ENCODE measurements at places on chromosomes 4 and X.

DNA sequence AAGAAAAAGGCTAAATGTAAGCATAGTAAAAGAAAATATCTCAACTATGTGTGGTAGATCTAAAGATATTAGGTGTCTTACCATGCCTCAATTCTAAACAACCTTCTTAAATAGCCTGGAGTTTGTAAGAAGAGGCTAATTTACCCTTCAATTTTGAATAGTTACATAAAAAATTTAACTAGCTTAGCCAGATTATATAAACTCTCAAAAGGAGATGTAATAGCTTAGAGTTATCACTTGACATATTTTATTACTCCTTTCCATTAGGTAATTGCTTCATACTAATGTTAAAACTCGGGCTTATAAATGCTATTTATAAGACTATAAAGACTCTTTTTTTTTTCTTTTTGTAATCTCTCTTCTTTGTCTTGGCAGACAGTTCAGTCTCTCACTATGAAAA lies 297.5 kb upstream of the PABPC4L start:
- DNase-seq = no peak

DNA sequence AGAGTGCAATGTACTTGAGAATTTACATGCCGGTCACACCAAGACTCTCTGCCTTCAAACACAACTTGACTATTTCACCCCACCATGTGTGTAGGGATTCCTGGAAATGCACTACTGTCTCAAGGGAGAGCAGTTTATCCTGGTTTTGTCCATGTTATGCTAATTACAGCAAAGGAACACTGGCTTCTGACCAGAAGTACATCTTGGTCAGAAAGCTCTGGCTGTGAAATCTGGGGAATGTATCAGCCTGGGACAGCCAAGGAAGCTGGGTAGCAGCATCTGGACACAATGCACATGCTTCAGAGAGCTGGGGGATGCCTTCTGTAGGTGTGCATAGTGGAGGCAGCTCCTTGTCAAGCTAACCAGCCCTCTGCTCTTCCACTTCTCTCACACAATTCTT lies 1432.6 kb upstream of the TENM3 start:
- DNase-seq = no peak

DNA sequence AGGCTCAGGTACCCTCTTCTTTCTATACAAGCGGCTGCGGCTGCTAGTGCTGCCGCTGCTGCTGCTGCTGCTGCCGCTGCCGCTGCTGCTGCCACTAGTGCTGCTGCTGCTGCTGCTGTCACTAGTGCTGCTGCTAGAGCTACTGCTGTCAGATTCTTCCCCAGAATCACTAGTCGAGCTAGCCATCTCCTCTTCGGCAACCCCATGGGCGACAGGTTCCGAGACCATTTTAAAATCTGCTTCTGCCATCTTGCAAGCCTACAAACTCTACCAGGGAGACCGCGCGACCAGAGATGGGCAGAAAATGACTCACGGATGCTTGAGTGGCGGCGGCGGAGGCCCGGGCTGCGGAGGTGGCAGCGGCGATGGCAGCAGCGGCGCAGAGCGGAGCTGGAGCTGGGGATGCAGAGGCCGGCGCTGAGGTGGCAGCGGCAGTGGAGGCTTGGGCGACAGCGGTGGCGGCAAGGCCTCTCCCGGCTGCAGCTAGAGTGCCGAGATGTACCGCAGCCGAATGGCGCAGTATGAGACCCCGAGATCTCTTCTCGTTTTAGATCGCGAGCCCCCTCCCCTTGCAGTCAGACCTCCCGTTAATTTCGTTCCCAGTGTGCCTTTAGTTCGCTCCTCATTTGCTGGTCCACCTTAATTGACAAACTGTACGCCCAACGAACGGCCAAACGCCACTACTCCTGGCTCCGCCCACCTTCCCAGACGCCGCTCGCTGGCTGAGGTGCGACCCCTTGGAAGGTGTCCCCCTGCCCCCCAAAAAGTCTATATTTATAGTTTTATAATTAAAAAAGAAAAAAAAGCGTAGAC lies at the start of gene NAP1L3:
NAP1L3 (minus strand) TSS at position 523 of the 813 bp plus-strand sequence; CDS start at position 249, 274 bp downstream.
- DNase-seq = peak; percentile 41

DNA sequence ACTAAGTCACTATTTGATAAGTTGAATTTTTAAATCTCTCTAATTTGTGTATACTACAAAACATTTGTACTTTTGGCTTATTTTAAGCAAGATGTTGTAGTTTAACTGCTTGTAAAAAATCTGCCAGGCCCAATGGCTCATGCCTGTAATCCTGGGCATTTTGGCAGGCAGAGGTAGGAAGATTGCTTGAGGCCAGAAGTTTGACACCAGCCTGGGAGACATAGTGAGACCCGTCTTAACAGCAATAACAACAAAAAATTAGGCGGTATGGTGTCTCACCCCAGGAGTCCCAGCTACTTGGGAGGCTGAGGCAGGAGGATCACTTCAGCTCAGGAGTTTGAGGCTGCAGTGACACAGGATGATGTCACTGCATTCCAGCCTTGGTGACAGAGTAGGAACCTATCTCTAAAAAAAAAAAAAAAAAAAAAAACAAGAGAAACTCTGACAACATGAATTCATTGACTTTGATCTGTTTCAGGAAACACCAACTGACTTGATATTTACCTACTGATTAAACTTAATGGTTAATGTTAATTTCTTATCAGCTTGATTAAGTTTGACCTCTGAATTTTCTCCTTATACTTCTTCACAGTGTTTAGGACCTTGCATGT lies 8.9 kb downstream of the FHIP1A start:
- DNase-seq = no peak

GRCh38 chr4:26701786-26702227 lies 117.9 kb downstream of the TBC1D19 start:
- no peak for DNase-seq

GRCh38 chr4:20487852-20488251 lies 212.4 kb upstream of the PACRGL start:
- DNase-seq = no peak

DNA sequence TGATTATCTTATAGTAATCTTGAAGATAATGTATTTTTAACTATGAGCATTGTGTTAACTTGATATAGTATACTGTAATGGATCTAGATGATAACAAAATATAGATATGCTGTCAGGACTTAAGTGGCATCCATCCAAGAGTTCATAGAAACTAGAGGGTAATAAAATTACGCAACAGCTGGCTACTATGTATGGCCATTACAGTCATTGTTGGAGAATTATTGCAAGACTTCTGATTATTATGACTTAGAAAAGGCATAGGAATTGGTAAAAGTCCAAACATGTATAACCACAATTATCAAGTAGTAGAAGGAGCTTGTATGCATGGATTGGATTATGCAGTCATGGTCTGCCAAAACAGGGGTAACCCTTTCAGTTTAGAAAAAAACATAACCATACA lies 9.5 kb downstream of the OGT start:
- DNase-seq = no peak

GRCh38 chr4:22667332-22667940 lies 25.3 kb upstream of the GBA3 start:
- DNase-seq = no peak

GRCh38 chrX:10007621-10008020 lies 40.5 kb downstream of the CLDN34 start:
- DNase-seq = no peak

DNA sequence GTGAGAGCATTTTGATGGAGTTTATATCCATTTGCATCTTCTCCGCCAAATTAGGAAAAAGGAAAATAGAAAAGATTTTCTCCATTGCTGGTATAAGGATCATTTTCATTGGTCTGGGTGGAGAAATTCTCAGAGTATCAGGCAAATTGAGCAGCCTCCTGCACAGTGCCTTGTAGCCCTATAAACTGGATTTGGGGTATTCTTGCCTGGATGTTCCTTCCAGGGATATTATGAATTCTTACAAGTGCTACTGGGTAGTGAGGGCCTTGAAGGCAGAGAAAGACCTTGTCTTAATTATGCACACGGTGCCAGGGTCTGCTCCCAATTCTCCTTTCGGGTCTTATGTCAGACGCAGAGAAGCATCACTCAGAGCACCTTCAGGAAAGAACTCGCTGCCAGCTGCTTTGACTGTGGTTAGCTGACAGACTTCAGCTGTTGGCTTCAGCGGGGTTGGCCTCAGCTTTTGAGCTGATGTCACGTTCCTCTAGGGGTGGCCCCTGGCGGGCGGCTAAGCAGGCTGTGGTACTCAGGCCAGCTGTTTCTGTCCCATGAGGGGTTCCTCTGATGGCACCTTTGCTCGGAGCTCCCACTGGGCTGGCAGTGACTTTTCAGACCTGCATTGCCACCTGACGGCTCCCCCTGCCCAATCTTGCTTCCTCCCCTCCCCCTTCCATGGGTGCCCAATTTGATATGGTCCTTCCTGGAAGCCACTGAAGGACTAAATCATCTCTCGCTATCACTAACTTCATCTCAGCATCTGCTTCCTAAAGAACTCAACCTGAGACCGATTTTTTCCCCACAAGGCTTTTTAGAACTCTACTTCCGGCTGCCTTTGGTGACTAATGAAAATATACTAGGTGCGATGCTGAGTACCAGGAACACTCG lies 519.5 kb downstream of the BCOR start:
- DNase-seq = peak; percentile 9

DNA sequence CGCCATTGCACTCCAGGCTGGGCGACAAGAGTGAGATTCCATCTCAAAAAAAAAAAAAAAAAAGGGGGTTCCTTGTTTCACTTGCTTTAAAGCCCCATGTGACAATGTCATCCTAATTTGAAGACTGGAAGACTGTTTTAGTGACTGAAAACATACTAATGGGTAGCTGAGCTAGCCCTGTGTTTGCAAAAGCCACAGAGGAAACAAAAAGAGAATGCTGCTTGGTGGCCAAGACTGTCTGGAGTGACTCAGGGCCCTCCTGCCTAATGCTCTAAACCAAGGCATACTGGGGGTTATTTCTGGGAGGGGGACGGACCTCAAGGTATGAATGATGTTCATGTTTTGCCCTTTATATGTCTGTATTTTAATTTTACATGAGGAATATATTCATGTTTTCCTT lies 16.0 kb downstream of the HPSE start:
- DNase-seq = no peak

GRCh38 chrX:111661241-111661640 lies 19.7 kb upstream of the ALG13 start:
- DNase-seq = no peak

- DNase-seq = no peak
Observed at GRCh38 chr4:48109413-48110263, 24.4 kb downstream of the TXK start.

- DNase-seq = no peak
Observed at GRCh38 chrX:56099271-56099670, 132.9 kb upstream of the KLF8 start.

DNA sequence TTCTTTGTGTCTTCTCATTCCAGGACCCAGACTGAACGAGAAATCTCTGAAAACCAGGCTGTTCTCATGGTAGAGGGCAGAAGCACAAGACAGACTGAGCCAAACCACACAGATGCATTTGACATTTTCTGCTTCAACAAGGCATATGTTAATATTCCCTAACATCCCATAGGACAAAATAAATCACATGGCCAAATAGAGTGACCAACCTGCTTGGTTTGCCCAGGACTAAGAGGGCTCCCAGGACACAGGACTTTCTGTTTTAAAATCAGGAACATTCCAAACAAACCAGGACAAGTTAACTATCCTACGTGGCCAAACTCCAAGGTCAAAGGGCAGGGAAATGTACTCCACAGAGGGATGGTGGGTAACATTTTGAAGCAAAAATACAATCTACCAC lies 11.7 kb downstream of the CTPS2 start:
- DNase-seq = no peak

- DNase-seq = no peak
Observed at GRCh38 chr4:143412420-143412758, 75.7 kb downstream of the GAB1 start.

DNA sequence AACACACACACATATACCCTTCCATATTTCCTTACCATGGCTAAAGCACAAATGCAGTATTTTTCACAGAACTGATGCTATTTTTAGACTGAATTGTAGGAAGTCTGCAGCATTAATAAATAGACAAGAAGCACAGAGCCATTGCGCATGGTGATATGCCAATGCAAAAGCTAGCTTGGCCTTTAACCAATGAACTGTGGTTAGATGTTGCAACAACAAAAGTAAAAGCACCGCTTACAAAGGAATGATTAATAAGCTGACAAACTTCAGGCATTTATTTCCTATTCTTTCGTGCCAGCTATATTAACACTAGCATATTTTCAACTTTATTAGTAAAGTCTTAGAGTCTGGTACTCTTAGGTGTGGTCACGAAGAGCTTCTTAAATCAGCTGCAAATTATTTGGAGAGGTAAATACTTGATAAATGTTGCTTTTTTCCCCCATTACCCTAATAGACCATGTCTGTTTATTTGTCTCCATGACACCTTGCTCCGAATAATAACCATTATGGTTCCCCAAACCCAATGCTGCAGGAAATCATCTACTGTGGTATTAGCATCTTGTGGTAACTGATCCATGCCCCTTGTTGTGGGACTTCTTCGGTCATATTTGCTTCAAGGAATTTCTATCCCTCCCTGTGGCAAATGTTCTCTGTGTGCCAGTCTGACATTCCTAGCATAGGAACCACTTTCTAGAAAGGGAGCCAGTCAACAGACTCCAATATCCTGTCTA lies 306.1 kb upstream of the TAPT1 start:
- DNase-seq = no peak

DNA sequence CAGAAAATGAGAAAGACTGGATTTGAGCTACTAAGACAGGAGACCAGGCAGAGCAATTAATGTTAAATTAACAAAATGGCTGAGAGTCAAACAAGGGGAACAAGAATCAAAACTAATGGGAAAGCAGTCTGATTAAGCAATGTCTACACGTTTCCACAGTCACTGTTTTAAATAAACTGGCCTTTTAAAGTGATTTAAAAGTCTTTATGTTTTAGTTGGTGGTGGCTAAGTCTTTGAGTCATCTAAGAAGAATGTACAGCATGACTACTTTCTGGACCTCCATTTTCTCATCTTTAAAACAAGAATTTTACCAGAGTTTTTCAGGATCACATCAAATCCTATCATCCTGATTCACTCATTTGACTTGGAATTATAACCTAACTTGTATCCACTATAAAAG lies 233.8 kb downstream of the ENOX2 start:
- DNase-seq = no peak

- DNase-seq = no peak
Observed at GRCh38 chr4:52750819-52751486, at the start of gene ERVMER34-1. TSS of gene ERVMER34-1 (minus strand) at chr4:52751425. CDS start at chr4:52745520, 5,905 bp downstream.

Measured in activated T-helper 1 cell treated with Interleukin-2 at 50 U/mL for 16 hours (primary cell).